ENCODE measurements at places on chromosomes 13 and 19.

DNA sequence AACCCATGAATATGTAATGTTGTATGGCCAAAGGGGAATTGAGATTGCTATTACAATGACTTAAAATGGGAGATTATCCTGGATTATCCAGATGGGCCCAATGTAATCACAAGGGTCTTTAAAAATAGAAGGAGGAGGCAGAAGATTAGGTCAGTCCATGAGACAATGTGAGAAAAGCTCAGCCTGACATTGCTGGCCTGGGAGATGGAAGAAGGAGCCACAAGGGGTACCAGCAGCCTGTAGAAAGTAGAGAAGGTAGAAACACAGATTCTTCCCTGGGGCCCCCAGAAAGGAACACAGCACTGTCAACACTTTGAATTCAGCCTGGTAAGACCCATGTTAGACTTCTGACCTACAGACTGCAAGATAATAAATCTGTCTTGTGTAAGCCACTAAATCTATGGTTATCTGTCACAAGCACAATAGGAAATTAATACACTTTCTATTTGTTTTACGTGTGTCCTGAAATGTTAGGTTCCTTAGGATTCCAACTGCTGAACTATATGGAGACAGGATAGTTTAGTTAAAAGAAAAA, 132.9 kb upstream of the SERP2 start:
- DNase-seq: no peak

DNA sequence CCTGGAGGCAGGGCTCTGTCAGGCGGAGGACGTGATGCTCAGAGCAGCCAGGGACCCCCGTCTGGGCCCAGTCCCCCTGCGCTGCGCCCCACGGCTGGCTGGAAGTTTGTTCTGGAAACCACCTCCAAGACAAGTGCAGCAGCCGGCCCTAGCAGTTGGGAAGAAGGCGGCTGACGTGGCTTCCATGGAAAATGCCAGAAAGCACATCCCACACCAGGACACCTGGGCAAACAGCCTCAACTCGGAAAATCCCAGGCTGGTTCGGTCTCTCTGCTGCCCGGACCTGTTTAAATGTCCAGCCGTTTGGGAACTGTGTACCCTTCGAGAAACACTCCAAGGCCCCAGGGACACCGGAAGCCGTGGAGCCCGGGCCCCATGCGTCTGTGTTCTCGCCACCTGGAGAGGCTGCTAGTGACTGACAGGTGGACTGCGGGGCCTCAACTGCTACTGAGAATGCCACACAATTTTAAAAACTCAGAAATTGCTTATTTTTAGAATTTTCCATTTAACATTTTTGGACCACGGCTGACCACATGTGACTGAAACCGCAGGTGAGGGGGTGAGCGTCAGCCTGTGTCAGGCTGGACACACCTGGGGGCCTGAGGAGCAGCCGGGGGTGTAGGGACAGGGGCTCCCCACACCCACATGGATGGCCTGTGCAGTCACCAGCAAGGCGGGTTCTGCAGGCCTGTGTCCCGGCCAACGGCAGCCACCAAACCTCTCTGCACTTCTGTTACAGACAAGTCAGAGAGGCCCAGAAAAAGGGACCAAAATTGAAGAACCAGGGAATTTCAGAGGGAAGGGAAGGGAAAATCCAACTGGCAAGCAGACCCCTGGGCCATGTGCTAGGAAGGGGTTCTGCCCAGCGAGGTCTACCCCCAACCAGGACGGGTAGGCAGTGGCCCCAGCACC, 31.7 kb downstream of the RASA3 start:
- DNase-seq: no peak

DNA sequence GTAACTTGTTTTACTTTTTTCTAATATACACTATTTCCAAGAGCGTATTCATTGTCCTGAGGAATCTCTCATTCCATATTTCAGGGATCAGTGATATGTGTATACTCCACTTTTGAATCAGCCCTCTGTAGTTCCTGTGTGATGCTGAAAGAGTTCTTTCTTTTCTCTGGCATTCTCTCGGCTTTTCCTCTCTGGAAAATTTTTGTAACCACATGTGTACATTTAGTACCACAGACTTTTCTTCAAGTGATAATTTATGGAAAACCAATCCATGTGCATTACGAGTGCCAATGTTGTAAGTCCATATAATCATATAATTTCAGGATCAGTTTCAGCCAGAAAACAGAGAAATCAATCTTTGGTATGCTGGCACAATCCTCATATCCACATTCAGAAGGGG, 102.2 kb upstream of the MBNL2 start:
- DNase-seq: no peak

DNA sequence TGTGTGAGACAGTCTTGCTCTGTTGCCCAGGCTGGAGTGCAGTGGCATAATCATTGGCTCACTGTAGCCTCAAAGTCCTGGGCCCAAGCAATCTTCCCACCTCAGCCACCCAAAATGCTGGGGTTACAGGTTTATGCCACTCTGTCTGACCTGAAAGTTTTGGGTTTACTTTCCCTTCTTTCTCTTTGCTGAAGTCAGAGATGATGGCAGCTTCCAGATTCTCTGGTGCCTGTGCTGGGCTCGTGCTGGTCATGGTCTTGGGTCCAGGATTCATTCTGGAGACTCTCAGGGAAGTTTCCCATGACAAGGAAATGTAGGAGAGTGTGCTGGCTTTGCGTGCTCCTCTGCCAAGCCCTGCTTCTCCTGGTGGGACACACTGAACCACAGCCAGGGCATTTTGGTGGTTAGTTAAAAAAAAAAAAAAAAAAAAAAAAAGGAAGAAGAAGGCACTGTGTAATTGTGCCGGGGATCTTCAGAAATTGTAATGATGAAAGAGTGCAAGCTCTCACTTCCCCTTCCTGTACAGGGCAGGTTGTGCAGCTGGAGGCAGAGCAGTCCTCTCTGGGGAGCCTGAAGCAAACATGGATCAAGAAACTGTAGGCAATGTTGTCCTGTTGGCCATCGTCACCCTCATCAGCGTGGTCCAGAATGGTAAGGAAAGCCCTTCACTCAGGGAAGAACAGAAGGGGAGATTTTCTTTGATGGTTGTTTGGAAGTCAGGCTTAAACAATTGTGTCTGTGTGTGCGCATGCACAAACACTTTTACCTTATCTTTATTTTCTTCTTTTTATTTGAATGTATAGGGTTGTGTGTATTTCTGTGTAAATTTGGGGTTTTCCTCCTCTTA, at the start of gene ALOX5AP:
Gene ALOX5AP, plus strand, starts transcription at position 519 of the 847 bp plus-strand sequence. Its CDS starts 63 bp downstream, at position 582.
- DNase-seq: no peak

GRCh38 chr13:26976313-26976712, 195.3 kb downstream of the USP12 start:
- no peak for DNase-seq

GRCh38 chr19:46284635-46285034, 12.2 kb upstream of the HIF3A start:
- DNase-seq: no peak

GRCh38 chr19:10818301-10819123, 17.5 kb downstream of the TMED1 start:
- DNase-seq: no peak

GRCh38 chr19:14554382-14554812, 17.5 kb downstream of the NDUFB7 start:
- DNase-seq: no peak

DNA sequence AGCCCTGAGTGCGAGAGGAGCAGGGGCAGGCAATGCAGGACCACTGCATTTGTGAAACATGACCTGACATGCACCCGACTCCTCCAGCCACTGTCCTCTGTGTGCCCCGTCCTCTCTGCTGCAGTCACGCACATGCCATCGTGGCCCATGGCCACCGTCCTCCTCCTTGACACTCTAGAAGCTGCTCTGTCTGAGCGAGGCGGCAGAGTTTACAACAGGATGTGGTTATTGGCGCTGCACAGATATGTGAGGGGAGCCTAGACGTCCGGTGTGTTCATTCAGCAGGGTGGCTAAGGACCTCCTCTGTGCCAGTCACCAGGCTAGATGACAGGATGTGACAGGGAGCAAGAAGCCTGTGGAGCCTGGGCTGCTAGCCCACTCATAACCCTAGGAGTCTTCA, 277.8 kb downstream of the FOXO1 start:
- peak; percentile 36 for DNase-seq

DNA sequence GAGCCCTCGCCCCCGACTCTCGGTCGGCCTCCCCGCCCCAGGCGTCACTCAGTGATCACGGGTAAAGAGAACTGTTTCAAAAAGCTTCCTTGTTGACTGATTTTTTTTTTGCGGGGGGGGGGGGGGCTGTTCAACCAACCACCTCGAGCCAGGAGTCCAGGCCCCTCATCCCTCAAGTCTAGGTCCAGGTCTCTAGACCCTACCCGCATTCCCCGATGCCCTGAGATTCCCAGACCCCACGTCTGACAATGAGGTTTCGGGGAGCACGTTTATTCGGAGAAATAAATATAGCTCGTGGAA, 4.3 kb downstream of the HRC start:
- DNase-seq: no peak

- no peak for DNase-seq
Measured at GRCh38 chr13:28579322-28579721, 79.6 kb upstream of the POMP start.

GRCh38 chr19:42115219-42115618, 17.0 kb downstream of the POU2F2 start:
- DNase-seq: peak; percentile 34

GRCh38 chr19:45531349-45531748, 24.1 kb downstream of the VASP start:
- no peak for DNase-seq

DNA sequence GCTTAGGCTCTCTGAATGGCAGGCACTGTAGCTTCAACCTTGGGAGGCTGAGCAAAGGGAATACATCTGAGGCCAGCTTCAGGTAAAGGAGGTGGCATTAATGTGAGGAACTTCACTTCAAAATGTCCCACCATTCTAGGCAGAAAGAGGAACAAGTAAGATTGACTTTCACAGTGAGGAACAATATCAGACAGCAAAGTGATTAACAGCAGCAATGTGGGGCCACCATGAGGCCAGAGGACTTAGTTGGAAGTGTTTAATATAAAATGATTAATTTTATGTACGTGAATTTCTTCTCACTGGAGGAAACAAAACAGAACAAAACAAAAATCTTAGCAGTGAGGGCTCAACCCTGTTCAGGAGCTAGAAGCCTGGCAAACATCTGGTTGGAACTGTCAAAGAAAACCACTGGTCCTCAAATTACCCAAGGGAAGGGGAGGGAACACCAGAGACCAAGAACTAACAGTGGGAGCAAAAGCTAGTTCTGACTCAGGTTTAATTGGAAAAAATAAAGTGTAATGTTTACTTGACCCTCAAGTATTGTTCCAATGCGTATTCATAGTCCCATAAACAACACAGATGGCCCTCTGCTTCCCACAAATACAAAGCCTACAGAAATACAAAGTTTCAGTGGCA, 43.9 kb upstream of the FRY start:
- no peak for DNase-seq

- no peak for DNase-seq
Measured at GRCh38 chr19:30719189-30719998, 347.2 kb downstream of the ZNF536 start.
